Fibroblast of the aortic adventitia (primary cell): ENCODE measurements at places on chromosomes 7 and 10.

GRCh38 chr7:38169847-38170246, 8.2 kb upstream of the STARD3NL start:
- DNase-seq, result peak; percentile 94

GRCh38 chr7:124460056-124460450, 305.5 kb downstream of the GPR37 start:
- no peak for DNase-seq

GRCh38 chr7:3520206-3520605, 219.2 kb downstream of the SDK1 start:
- DNase-seq, result no peak

GRCh38 chr10:89522463-89522862, 12.9 kb downstream of the SLC16A12 start:
- peak; percentile 36 for DNase-seq

DNA sequence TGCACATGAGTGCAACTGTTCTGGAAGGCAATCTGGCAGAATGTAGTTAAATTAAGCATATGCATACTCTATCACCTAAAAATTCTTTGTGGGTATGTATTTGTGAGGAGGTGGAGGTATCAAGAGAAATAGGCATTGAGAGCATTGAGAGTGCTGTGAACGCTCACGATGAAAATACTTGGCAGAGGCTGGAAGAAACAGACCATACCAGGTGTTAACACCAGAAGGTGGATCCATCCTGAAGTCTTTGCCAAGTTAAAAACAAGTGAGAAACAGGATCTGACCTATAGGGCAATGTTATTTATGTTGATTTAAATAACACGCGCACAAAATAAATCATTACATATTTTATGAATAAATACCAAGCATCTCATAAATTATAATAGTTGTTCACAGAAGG, 311.6 kb downstream of the PCLO start:
- no peak for DNase-seq

DNA sequence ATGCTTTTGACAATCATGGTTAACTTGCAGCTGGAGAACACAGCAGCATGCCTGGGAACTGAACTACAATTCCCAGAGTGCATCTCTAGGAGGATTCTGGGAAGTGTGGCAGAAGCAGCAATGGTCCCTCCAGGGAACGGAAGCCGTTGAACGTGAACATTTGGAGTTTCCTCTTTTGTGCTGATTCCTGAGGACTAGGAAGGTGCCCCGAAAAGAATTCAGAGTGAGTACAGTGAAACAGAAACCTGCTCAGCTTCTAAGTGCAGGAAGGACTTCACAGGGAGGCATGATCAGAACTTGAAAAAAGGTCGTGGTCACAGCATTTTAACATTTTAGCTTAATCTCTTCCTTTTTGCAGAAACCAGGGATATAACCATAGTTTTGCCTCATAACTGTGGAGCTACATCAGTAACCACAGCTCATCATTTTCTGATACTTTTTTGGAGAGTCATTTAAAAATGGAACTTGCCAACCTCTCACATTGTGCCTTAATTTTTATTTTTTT, at the start of gene NUDT13:
TSS of gene NUDT13 (plus strand) at position 111 of the 505 bp plus-strand sequence. CDS start 3,911 bp downstream, outside the sequence.
- peak; percentile 81 for DNase-seq

GRCh38 chr7:150356265-150356897, 12.2 kb upstream of the REPIN1 start:
- DNase-seq, result peak; percentile 59

- no peak for DNase-seq
Observed at GRCh38 chr7:155998766-155999630, 186.7 kb upstream of the SHH start.

DNA sequence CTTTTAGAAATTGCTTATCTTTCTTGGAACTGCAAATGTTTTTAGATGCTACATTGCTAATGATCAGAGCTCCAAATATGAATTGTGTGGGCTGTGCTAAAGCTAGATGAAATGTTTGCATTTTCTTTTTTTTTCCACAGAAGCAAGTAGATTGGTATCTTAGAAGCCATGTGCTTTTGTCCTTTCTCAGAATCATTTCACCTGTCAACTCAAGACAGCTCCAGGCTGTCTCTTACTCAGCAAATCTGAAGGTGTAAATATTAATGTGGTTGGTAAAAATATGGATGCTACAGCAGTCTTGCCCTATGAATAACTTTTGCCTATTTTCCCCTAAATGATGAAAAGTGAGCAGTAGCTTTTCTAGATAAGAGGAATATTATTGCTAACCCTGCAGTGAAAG, 41.2 kb downstream of the AP3M1 start:
- DNase-seq, result no peak

DNA sequence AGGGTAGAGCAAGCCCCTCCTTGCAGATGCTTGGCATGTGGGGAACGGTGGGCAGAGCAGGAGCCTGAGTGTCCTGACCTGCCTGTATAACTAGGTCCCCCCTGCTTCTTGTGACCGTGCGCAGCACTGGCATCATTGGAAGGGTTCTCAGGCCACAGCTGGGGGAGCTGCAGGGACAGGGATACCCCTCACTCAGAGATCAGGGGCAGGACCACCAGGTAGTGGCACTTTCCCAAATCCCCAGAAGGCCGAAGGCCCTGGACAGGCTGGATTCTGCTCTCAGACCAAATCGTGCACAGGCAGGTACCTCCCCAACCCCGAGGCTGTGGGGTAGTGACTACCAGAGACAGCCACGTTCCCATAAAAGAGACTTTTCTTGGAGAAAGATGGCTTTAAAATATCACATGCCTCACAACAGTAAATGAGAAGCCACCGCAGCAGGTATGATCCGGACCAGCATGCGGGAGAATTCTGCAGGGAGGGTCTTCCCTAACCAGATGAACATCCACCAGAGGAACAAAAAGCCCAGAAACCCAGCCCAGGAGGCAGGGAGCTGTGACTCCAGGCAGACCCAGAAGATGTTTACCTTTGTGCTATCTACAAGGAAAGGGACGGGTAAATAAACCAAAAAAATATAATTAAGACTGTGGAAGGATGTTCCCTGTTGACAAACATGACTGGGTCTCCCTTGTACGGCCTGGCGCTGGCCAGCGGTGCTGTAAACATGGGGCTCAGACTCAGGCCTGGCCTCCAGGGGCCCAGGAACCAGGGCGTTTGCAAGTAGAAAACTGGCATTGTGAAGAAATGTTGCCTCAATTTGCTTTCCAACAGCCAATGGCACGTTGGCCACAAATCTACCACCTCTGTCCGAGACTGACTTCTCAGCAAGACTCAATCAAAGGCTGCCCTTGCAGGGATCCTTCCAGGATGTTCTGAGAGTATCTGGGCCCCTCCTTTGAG, 180.0 kb downstream of the TNS3 start:
- DNase-seq, result no peak

DNA sequence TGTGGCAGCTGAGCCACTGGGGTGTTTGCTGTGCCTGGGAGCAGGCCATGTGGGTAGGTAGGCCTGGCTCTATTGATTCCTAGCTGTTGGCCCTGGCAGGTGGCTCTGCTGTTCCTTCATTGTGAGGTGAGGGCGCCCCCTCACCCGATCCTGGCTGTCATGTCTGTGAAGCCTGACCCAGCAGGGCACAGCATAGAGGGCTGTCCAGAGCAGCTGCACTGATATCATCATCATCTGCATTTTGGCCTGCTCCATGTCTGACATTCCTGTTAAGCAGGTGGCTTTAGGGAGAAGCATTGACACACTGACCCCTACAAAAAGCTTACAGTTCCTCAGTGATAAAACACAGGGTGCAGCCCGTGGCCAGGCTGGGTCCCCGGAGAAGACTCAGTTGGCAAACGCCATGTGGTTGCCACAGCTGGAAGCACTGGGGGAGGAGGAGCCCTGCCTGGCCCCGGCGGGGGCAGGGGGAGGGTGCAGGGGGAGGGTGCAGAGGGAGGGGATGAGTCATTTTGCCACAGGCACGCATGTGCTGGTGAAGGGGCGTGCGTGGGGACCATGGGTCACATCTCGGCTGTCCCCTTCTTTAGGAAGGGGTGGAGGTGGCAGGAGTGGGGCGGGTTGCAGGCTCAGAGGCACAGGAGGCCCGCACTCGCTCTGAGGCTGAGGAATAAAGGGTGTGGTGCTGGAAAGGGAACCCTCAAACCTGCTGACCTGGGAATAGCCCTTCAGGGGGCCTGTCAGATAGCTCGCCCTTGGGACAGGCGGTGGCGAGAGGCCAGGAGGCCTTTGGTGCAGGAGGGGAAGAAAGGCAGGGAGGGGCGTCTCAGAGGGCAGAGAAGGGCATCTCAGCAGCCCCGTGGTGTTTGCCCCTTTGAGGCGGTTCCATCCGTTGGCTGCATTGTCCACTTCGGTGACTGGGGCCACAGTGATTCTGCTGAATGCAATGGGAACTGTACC, 31.6 kb downstream of the IKZF1 start:
- no peak for DNase-seq

DNA sequence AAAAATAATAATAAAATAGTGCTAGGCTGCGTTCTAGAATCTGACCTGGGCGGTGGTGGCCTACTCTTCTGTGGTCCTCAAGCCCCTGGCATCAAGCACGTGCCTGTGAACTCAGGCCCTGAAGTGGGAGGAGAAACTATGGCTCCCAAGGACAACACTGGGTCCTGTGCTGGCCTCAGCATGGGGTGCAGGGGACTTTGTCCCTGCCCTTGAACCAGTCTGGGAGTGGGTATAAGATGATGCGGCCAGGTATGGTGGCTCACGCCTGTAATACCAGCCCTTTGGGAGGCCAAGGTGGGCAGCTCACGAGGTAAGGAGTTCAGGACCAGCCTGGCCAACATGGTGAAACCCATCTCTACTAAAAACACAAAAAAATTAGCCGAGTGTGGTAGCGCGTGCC, 5.5 kb downstream of the ZP3 start:
- DNase-seq, result no peak

DNA sequence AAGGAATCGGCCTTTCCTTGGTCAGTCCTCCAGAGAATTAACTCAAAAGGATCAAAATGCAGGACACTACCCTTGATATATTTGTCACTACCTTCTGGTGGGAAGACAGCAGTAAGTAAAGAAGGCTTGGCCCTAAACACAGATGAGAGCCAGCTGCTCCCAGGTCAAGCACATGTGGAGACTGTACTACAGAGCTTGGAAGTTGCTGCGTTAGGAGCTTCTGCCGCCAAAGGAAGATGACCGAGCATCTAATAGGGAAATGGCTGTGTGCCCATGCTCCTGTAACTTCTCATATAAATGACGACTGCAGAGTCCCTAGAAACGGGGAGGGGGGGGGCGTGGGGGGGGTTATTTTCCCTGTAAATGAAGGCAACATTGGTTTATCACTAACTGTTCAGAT, 59.0 kb downstream of the PODXL start:
- no peak for DNase-seq

DNA sequence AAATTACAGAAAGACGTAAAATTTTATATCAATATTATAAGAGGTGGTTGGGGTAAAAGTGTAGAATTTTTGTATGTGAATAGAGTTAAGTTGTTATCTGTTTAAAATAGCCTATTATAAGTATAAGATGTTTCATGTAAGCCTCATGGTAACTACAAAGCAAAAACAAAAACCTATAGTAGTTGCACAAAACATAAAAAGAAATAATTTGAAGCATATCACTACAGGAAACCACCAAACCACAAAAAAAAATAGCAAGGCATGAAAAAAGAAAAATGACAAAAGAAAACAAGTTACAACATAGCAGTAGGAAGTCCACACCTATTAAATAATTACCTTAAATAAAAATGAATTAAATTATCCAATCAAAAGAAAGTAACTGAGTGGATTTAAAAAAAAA, 12.4 kb upstream of the GSTK1 start:
- DNase-seq, result no peak

- no peak for DNase-seq
Observed at GRCh38 chr7:3914051-3914775, 613.2 kb downstream of the SDK1 start.

- peak; percentile 49 for DNase-seq
Observed at GRCh38 chr10:110544958-110545537, 22.4 kb upstream of the SMC3 start.

GRCh38 chr7:27248911-27249723, 6.5 kb downstream of the EVX1 start:
- peak; percentile 85 for DNase-seq

GRCh38 chr10:113920875-113921274, 66.4 kb downstream of the NHLRC2 start:
- no peak for DNase-seq

DNA sequence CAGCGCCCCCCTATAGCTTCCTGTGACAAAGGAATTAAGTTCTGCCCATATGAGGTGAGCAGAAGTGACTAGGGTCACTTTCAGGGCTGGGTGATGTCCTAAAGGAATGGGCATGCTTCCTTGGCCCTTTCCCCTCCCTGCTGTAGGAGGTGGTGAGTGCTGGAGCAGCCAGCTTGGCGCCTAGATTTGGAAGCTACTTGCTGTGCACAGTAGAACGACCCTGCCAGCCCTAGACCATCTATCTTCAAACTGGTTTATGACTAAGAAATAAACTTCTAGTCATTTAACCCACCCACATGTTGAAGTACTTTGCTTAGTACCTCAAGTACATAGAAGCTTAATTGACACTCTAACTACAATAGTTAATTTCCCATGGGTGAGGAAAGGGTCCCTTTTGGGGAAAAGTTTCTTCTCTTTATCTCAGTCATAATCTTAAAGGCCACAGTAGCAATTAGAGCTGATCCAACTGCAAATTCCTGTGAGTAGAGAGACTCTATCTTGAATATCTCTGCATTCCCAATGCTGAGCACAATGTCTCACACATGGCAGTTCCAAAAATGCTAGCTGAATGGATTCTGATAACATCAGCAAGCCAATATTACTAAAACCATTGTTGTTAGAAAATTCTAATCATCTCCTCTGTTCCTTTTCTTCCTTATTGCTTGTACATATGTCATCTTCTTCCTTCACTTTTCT, 227.2 kb downstream of the RELN start:
- DNase-seq, result no peak

DNA sequence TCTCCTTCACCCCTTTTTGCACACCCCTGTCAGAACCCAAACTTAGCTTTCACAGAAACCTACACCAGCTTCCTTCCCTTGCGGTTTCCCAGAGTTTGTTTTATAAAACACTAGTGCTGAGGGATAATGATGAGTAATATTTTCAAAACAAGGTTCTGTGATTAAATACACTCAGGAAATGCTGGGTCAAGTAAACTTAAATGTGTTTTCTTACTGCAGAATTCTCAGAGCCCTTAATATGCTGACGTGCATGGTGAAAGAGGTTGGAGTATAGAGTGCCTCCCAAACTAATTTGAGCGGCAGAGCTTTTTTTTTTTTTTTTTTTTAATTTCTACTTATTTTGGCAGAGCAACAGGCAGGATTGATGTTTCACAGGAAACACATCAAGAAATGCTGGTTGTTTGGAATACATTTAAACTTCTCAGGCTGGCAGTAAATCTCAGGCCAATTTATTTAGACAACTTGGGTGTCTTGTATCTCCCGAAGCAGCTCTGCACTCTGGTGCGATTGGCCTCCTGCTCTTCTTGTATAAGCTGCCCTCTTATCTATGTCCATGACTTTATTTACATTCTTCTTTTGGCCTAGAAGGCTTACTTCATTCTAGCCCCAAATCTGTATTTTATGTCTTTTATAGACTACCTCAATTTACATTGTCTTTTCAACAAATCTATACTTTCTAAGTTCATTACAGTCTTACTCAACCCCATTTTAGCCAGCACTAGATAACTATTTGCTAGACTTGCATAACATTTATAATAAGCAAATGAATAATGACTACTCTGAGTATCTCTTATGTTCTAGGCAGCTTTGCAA, 165.4 kb downstream of the BMPER start:
- DNase-seq, result peak; percentile 52
